ENCODE measurements at places on chromosomes 2 and 18. TPM values are rescaled to one million over a fixed set of nuclear protein-coding genes. Genes with fewer than 3 reads are reported as not detected.

Gene SCN1A
- not detected for total RNA-seq

Gene SP140L
- total RNA-seq, result 101 TPM

- H3K27me3 ChIP-seq, result no peaks in the 10 kb centered on the region
- no peak for DNase-seq
- H3K27ac ChIP-seq, result peak overlapping the region; percentile 43
- H3K4me3 ChIP-seq, result no peak overlapping the region
These were observed 42.7 kb upstream of the DYSF start for GRCh38 chr2:71410696-71411095.

DNA sequence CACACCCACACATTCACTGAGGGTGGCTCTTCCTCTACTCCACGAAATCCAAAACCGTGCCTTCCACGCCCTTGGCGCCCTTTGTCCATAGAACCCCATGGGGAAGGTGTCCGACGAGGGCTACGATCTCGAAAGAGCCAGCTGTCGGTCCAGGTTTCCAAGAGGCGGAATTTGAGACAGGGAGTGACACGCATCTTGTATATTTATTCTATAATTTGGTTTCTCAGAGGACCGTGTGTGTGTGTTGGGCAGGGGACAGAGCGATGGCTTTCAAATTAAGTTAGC is 726 bp downstream of the C2orf69 start:
- H3K27me3 ChIP-seq, result no peaks in the 10 kb centered on the region
- no peak for DNase-seq

DNA sequence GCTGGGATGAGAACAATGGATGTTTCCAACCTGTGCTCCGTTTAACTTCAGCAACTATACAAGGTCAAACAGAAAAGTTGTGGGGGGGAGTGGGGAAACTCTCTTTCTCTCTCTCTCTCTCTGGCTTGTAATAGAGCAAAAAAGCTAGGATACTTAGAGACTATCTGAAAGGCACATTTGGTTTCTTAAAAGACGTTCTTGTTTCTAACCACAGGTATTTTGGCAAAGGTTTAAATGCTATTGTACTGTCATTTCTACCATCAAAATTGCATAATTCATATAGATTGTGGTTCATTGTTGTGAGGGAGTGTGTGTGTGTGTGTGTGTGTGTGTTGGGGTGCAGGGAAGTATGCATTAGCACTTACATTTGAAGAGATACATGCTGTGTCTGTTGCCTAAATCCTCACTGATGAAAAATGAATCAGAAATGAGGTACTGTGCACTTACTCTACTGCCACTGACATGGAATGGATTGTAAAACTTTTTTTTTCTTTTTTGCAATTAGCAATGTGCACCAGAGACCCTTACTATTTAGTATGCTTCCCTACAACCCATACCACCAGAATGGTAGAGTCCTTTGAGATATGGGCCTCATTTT is 841.0 kb upstream of the PIK3C3 start:
- no peaks in the 10 kb centered on the region for H3K36me3 ChIP-seq
- H3K27ac ChIP-seq, result no peak overlapping the region
- H3K4me1 ChIP-seq, result no peaks in the 10 kb centered on the region
- DNase-seq, result no peak
- H3K4me3 ChIP-seq, result no peak overlapping the region
- H3K27me3 ChIP-seq, result no peaks in the 10 kb centered on the region
